ENCODE measurements at places on chromosomes 5 and 9.

- no peak for DNase-seq
Observed at GRCh38 chr9:114459464-114459863, 45.8 kb downstream of the WHRN start.

GRCh38 chr9:90140131-90140818, 502.3 kb downstream of the DIRAS2 start:
- no peak for DNase-seq

DNA sequence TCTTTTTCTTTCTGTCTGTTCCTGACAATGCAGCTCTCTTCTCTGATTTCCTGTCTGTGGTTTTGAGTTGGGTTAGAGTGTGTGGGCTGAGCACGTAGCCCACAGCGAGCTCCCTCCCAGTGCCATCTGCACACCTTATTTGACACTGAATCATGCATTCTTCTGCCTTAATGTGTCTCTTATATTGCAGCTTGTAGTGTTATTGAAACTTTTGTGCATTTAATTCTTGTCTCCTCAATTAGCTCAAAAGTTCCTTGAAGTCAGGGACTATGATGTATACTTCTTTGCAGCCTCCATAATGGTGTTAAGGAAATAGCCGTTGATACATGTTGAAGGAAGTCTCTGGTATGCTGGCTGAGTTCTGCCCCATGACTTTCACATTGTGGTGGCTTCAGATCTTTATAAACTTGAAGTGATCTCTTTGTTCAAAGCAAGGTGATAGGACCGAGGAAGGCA, 576.2 kb upstream of the CLINT1 start:
- no peak for DNase-seq

DNA sequence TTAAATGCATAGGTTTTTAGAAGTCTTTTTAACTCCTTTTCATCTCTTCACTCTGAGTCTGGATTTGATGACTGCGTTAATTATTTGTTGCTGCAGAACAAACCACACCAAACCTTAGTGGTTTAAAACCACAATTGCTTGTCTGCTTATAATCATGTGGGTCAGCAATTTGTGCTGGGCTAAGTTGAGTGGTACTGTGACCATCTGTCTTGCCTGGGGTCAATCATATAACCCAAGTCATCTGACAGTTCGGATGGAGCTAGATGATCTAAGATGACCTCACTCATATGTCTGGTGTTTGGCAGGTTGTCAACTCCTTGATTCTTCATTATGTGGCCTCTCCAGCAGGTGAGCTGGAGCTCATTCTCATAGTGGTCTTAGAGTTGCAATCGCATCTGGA, 219.1 kb upstream of the ELAVL2 start:
- no peak for DNase-seq

GRCh38 chr5:67164856-67165525, 31.6 kb downstream of the CD180 start:
- no peak for DNase-seq

DNA sequence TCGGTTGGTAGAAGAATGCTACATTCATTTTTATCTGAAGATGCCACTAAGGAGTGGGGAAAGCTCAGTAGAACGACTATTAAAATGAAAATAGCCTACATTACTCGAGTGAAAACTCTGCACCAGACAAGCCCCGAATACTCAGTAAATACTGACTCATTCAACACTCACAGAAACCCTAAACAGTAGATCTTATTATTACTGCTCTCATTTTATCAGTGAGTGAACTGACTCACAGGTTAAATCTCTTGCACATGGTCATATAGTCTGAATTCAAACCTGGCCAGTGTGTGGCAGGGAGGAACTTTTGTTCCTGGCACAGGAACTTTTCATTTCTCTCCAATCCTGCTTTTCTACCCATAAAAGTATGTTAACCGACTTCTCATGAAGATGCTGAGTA, 9.6 kb upstream of the PAPPA start:
- DNase-seq = no peak

GRCh38 chr9:114499941-114500696, 5.2 kb downstream of the WHRN start:
- DNase-seq = no peak

GRCh38 chr5:50763351-50763750, 96.9 kb downstream of the PARP8 start:
- DNase-seq = no peak

- DNase-seq = no peak
Observed at GRCh38 chr9:70444904-70445303, 30.4 kb upstream of the KLF9 start.
